ENCODE measurements at places on chromosomes 13 and 19.

DNA sequence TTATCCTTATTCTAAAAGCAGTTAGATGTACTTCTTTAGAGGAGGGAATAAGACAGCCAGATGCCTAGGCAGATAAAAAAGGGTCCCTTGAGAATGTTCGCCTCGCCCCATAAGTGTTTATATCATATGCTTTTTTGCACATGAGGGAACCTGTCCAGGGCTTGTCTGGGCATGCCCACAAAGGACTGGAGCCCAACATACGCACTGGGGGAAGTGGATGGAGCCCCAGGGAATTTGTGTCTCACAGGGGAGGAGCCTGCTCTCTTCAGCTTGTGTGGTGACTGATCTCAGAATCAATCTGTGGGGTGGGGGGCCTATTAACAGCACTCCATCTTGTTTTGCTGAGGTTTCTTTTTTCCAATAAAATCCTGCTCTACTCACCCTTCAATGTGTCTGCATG is 22.6 kb downstream of the MED4 start:
- DNase-seq = no peak

GRCh38 chr19:14395262-14395661 is 14.0 kb downstream of the ADGRE5 start:
- DNase-seq = no peak

DNA sequence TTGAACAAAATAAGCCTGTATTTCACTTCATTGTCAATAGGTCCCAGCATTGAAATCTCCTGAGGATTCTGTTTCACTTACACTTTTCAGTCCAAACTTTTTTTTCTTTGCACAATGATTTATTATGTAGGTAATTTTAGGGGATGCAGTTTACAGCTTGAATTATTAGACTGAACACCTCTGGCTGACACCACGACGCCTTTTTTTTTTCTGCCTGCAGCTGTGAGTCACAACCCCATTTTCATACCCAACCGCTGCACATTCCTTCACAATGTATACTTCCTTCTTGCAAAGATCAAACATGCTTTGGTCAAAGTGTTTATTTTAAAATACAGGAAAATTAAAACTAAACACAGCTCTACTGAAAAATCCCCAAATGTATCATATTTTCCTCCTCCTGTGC is 11.4 kb downstream of the ZIC2 start:
- DNase-seq = peak; percentile 36

GRCh38 chr13:107534548-107534947 is 680.8 kb downstream of the LIG4 start:
- no peak for DNase-seq

DNA sequence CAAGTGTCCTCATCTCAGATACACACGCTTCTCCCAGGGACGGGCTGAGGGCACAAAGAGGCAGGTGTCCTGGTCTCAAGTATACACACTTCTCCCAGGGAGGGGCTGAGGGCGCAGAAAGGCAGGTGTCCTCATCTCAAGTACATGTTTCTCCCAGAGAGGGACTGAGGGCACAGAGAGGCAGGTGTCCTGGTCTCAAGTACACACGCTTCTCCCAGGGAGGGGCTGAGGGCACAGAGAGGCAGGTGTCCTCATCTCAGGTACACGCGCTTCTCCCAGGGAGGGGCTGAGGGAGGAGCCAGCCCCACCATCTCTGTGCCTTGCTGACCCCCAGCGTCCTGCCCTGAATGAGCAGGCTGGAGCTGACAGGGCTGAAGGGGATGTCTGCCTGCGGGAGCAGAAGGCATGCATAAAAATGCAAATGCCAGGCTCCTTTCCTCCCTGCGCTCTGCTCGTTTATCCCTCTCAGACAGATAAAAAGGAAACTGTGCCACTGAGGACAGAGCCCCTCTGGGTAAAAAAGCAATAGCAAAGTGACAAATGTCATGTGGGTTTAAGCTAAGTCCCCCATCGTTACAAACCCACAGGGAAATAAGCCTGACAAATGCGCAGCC is 96.1 kb upstream of the UQCRFS1 start:
- no peak for DNase-seq

- DNase-seq = no peak
Observed at GRCh38 chr13:32135655-32136054, 104.1 kb downstream of the FRY start.

GRCh38 chr19:18156841-18157464 is 4.0 kb downstream of the PIK3R2 start:
- peak; percentile 68 for DNase-seq

GRCh38 chr19:15453906-15454860 is 4.4 kb upstream of the WIZ start:
- no peak for DNase-seq
